ENCODE measurements at places on chromosomes 1 and 21.

GRCh38 chr21:17435565-17436543 lies 77.0 kb upstream of the CXADR start:
- no peaks in the 10 kb centered on the region for H3K27me3 ChIP-seq
- no peaks in the 10 kb centered on the region for H3K4me1 ChIP-seq
- no peaks in the 10 kb centered on the region for H3K36me3 ChIP-seq
- H3K27ac ChIP-seq = no peak overlapping the region
- DNase-seq = no peak

- H3K4me3 ChIP-seq = no peak overlapping the region
- H3K27ac ChIP-seq = no peak overlapping the region
- peaks cover 2% of the 10 kb centered on the region for H3K4me1 ChIP-seq
- peaks cover 24% of the 10 kb centered on the region for H3K36me3 ChIP-seq
These were observed 288.0 kb downstream of the HMCN1 start for GRCh38 chr1:186022184-186022583.

DNA sequence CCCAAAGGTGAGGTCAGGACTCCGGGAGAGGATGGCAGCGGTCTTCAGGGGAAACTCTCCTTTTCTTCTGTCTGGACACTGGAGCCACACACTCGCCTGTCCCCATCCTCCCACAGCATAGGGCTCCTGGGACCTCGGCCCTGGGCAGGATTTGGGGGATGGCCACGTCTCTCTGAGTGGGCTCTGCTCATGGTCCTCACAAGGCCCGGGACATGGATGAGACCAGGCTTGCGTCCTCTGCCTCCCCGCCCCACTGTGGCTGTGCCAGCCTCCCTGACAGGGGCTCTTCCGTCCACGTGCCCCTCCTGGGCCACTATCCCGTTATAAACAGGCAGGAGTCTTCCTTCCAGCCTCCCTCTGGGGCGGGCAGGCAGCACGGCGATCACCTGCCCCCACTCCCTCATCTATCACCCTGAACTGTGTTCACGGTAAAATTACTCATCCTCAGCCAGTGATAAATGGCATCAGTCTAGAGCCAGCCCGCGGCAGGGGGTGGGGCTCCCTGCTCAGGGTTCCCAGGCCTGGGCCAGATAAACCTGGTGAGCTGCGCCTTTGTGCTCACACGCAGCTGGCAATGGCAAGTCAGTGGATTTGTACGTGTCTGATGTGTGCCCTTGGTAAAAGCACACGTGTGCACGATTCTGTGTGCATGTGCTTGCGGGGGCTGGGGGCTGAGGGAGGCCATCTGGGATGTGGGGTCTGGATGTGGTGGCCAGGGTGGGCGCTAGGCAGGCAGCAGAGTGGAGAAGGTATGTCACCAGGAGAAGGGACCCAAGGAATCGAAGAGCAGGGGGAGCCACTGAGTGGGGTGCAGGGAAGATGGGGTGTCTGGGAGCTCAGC lies 12.6 kb upstream of the SAMD11 start:
- DNase-seq = no peak
- no peak overlapping the region for H3K27ac ChIP-seq
- H3K4me3 ChIP-seq = no peak overlapping the region
- H3K36me3 ChIP-seq = no peaks in the 10 kb centered on the region

DNA sequence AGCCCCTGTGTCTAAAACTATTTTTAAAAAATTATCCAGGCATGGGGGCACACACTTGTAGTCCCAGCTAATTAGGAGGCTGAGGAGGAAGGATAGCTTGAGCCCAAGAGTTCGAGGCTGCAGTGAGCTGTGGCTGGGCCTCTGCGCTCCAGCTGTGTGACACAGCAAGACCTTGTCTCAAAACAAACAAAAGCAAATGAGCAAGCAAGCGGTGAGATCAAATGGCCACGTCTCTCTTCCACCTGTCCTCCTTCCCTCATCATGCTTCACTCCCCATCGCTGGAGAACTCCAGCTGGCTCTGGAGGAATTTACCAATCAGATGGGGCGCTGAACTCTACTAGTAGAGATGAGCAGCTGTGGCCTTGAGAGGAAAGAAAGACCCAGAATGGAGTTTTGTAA lies 14.0 kb upstream of the REN start:
- no peaks in the 10 kb centered on the region for H3K27me3 ChIP-seq
- H3K4me1 ChIP-seq = no peaks in the 10 kb centered on the region
- H3K27ac ChIP-seq = no peak overlapping the region
- no peak overlapping the region for H3K4me3 ChIP-seq

DNA sequence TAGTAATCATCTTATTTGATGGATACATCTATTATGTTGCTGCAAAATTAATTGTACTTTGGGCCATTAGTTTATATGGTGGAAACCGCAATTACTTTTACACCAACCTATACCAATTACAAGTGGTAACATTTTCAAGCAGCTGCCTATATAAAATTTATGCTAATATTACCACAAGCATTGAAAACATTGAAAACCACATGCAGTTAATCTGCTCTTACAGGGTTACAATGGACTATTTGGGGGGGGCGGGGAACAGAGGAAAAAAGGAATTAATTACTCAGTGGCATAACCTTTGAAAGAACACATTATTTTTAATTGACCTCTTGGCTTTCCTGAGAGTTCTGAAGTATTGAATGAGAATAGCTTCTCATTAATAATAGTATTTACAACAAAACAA lies 1793.2 kb downstream of the NCAM2 start:
- no peak overlapping the region for H3K27ac ChIP-seq
- DNase-seq = no peak
- H3K36me3 ChIP-seq = no peaks in the 10 kb centered on the region
- H3K27me3 ChIP-seq = no peaks in the 10 kb centered on the region

DNA sequence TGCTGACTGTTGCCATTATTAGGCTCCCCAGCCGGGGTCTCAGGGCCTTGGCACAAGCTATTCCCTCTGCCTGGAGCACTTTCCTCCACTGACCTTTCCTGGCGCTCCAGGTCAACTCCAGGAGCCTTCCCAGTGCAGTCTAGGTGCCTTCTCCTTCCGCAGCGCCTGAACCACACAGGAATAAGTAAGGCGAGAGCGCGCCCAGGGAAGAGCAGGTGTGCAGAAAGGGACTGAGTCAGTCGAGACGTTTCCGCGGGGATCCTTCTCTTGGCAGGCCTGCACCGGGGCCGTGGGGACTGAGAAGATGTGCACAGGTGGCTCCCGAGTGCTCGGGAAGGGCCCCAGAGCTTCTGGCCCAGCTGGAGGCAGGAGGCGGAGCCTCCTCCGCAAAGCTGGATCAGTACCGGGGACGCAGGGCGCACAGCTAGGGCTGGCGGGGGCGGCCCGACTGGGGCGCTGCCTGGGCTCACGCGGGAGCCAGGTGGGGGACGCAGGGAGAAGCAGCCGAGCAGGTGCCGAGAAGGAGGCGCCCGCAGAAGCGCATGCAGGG lies 765 bp upstream of the BMP8A start:
- peaks cover 3% of the 10 kb centered on the region for H3K4me1 ChIP-seq
- no peak for DNase-seq
- H3K27ac ChIP-seq = no peak overlapping the region
- no peaks in the 10 kb centered on the region for H3K27me3 ChIP-seq
- H3K4me3 ChIP-seq = peak overlapping the region; percentile 62

GRCh38 chr1:203673550-203674411 lies 47.1 kb downstream of the ATP2B4 start:
- DNase-seq = peak; percentile 49
- no peaks in the 10 kb centered on the region for H3K27me3 ChIP-seq
- H3K36me3 ChIP-seq = no peaks in the 10 kb centered on the region
- peak overlapping the region; percentile 93 for H3K27ac ChIP-seq
- H3K4me3 ChIP-seq = no peak overlapping the region

- H3K4me1 ChIP-seq = peaks cover 10% of the 10 kb centered on the region
- H3K27ac ChIP-seq = no peak overlapping the region
- H3K4me3 ChIP-seq = no peak overlapping the region
- H3K36me3 ChIP-seq = peaks cover 24% of the 10 kb centered on the region
These were observed 91.4 kb downstream of the ITPKB start for GRCh38 chr1:226647719-226648118.

DNA sequence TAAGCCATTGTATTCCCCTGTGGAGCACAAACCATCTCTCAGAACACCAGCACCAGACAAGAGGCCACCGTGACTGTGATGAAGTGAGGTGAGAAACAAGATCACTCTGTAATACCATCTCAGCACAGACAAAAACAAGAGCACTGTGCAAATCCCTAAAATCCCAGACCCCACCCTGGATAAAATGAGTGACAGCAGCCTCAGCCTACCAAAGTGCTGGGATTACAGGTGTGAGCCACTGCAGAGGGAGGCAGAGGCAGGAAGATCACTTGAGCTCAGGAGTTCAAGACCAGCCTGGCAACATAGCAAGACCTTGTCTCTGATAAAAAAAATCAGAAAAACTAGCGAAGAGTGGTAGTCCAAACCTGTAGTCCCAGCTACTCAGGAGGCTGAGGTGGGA lies 23.4 kb downstream of the SLC30A10 start:
- H3K4me1 ChIP-seq = no peaks in the 10 kb centered on the region
- H3K27me3 ChIP-seq = no peaks in the 10 kb centered on the region
- no peaks in the 10 kb centered on the region for H3K36me3 ChIP-seq
- no peak for DNase-seq
- H3K27ac ChIP-seq = no peak overlapping the region

GRCh38 chr1:1799716-1800115 lies 21.4 kb upstream of the NADK start:
- no peaks in the 10 kb centered on the region for H3K4me1 ChIP-seq
- peaks cover 51% of the 10 kb centered on the region for H3K36me3 ChIP-seq
- H3K4me3 ChIP-seq = no peak overlapping the region
- no peak for DNase-seq

GRCh38 chr1:56821462-56821797 lies 2.2 kb upstream of the FYB2 start:
- H3K36me3 ChIP-seq = no peaks in the 10 kb centered on the region
- H3K4me1 ChIP-seq = no peaks in the 10 kb centered on the region

- H3K4me3 ChIP-seq = no peak overlapping the region
- H3K4me1 ChIP-seq = no peaks in the 10 kb centered on the region
- no peak overlapping the region for H3K27ac ChIP-seq
- no peak for DNase-seq
These were observed 862.7 kb downstream of the NCAM2 start for GRCh38 chr21:21860888-21861287.

DNA sequence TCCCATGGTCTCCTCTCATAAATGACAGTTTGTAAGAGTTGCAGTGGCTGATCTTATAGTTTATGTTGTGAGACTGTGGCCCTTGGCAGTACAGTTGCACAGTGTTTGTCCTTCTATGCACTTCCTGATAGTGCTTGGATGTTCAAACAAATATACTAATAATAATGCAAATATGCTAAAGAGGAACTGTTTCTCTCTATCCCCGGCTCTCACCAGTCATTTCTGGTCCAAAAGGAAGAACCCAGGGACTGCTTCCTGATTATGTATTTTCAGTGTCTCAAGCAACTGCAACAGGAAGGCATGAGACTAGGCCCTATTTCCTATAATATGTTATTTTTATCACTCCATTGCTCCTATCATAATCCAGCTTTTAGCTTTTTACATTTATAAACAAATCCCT lies 17.0 kb upstream of the SUCO start:
- DNase-seq = no peak
- no peak overlapping the region for H3K27ac ChIP-seq
- H3K27me3 ChIP-seq = no peaks in the 10 kb centered on the region
- no peaks in the 10 kb centered on the region for H3K4me1 ChIP-seq
- H3K36me3 ChIP-seq = no peaks in the 10 kb centered on the region

DNA sequence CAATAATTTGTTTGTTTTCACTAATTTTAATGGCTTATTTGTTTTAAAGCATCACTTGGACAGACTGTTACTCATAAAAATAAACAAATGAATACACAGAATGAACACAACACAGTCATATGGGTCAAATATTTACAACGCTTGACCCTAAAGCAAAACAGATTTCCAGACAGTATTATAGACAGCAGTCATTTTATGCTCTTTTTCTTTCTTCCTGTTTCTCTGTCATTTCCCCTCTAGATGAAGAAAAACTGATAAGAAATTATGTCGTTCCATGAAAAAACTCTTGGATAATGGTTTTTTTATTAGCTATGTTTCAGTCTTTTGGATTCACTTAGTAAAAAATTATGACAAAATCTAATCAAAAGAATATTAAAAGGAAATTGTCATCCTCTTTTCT lies 297.3 kb upstream of the NEGR1 start:
- no peaks in the 10 kb centered on the region for H3K36me3 ChIP-seq
- DNase-seq = no peak
- H3K27me3 ChIP-seq = no peaks in the 10 kb centered on the region
- no peak overlapping the region for H3K27ac ChIP-seq

DNA sequence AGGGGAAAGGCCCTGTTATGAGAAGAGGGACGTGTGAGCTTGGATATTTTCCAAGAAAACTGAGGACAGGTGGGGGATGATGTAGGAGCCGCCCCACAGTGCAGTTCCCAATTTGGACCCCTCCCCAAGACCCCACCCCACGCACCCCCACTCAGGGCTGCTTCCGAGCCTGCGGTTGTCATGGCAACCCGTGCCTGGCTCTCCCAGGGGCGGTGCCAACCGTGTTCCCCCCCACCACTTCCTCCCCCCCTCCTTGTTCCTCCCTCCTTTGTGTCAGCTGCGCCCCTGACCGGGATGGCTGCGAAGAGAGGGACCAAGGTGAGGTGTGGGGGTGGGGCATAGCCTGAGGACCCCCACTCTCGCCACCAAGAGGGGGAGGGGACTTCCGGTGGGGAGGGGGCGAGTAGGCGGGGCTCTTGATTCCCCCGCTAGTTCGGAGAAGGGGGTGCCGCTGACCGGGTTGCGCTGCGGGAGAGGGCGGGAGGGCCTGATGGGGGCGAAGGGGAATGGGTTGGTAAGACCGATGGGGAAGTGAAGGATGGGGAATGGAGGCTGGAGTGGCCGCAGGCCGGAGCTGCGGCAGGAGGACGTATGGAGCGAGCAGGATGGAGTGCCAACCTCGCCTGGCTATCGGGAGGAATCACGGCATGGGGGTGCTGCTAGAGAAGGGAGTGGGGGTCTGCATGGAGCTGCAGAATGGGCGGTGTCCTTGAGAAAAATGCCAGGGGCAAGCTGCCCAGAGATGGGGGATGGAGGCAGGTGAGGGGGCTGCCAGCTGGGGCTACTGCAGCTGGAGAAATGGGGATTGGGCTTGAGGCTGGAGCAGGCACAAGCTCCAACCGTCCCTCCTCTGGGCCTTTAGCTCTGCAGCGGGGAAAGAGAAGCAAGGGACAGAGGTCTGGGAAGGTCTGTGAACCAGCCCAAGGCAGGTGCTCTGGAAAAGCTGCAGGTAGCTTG lies 953 bp downstream of the TRIM46 start:
- H3K4me3 ChIP-seq = peak overlapping the region; percentile 76
- H3K27ac ChIP-seq = no peak overlapping the region
- H3K27me3 ChIP-seq = no peaks in the 10 kb centered on the region
- H3K36me3 ChIP-seq = peaks cover 16% of the 10 kb centered on the region

GRCh38 chr1:43056460-43056859 lies 97.8 kb upstream of the SLC2A1 start:
- no peaks in the 10 kb centered on the region for H3K27me3 ChIP-seq
- no peak overlapping the region for H3K4me3 ChIP-seq
- no peak for DNase-seq
- no peak overlapping the region for H3K27ac ChIP-seq
- H3K4me1 ChIP-seq = no peaks in the 10 kb centered on the region
- no peaks in the 10 kb centered on the region for H3K36me3 ChIP-seq

GRCh38 chr21:31360717-31361116 lies 16.7 kb upstream of the TIAM1 start:
- no peaks in the 10 kb centered on the region for H3K27me3 ChIP-seq
- no peak overlapping the region for H3K27ac ChIP-seq
- no peaks in the 10 kb centered on the region for H3K4me1 ChIP-seq
- no peak overlapping the region for H3K4me3 ChIP-seq

Data from ascending aorta (tissue), 2 donors.